ENCODE measurements at places on chromosomes 13 and 19. TPM values are rescaled to one million over a fixed set of nuclear protein-coding genes. Genes with fewer than 3 reads are reported as not detected.

TPGS1 gene
- polyA plus RNA-seq: 17.9 TPM

GPR180 gene
- polyA plus RNA-seq: 1.8 TPM

SSC5D gene
- 2.2 TPM for polyA plus RNA-seq

GRCh38 chr19:17889609-17890214, 18.0 kb downstream of the SLC5A5 start:
- no peaks in the 10 kb centered on the region for H3K27me3 ChIP-seq
- peak; percentile 50 for DNase-seq
- H3K4me1 ChIP-seq: no peaks in the 10 kb centered on the region
- H3K36me3 ChIP-seq: no peaks in the 10 kb centered on the region

- H3K27me3 ChIP-seq: no peaks in the 10 kb centered on the region
- no peaks in the 10 kb centered on the region for H3K4me1 ChIP-seq
- DNase-seq: no peak
- no peak overlapping the region for H3K27ac ChIP-seq
Observed at GRCh38 chr13:40167327-40167726, 499.1 kb downstream of the FOXO1 start.

- H3K27ac ChIP-seq: no peak overlapping the region
- no peaks in the 10 kb centered on the region for H3K36me3 ChIP-seq
- no peaks in the 10 kb centered on the region for H3K4me1 ChIP-seq
- H3K27me3 ChIP-seq: no peaks in the 10 kb centered on the region
- no peak overlapping the region for H3K4me3 ChIP-seq
Observed at GRCh38 chr13:51524829-51525566, 59.3 kb upstream of the WDFY2 start.

DNA sequence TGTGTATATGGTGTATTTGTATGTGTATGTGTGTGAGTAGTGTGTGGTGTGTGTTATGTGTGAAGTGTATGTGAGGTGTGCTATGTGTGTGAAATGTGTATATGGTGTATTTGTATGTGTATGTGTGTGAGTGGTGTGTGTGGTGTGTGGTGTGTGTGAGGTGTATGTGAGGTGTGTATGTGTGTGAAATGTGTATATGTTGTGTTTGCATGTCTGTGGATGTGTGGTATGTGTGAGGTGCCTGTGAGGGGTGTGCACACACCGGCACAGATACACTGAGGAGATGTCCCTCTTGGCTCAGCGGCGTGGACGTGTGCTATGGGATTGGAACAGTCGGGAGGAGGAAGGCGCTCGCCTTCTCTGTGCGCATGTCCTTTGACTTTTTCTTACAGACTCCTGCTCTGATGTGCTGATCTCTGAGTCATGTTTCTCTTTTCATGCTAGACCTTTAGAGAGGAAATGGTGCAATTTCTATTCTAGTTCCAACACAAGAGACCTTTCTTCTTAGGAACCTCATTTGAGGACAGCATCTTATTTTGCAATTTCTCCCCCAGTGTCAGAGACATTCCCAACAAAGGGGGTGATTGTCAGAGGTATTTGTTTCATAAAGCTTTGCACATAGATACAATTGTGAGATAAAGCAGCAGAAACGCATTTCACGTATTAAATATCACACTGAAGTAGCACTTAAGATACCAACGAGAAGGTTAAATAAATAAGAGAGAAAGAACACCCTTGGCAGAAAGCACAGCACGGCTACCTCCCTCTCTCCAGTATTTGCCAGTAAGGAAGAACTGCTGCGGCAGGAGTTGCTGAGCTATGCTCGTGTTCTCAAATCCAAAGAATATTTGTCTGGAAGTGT, 11.3 kb upstream of the TNFRSF19 start:
- no peak overlapping the region for H3K27ac ChIP-seq
- DNase-seq: no peak
- H3K4me3 ChIP-seq: no peak overlapping the region
- no peaks in the 10 kb centered on the region for H3K36me3 ChIP-seq
- no peaks in the 10 kb centered on the region for H3K27me3 ChIP-seq
- no peaks in the 10 kb centered on the region for H3K4me1 ChIP-seq

- no peaks in the 10 kb centered on the region for H3K4me1 ChIP-seq
- H3K4me3 ChIP-seq: no peak overlapping the region
- H3K36me3 ChIP-seq: no peaks in the 10 kb centered on the region
- H3K27ac ChIP-seq: no peak overlapping the region
- no peak for DNase-seq
Observed at GRCh38 chr13:109646423-109646822, 140.0 kb downstream of the IRS2 start.

GRCh38 chr13:46615888-46616531, 63.0 kb downstream of the LRCH1 start:
- H3K4me1 ChIP-seq: peaks cover 23% of the 10 kb centered on the region
- H3K27ac ChIP-seq: peak overlapping the region; percentile 56
- H3K36me3 ChIP-seq: no peaks in the 10 kb centered on the region
- H3K27me3 ChIP-seq: no peaks in the 10 kb centered on the region
- no peak overlapping the region for H3K4me3 ChIP-seq

DNA sequence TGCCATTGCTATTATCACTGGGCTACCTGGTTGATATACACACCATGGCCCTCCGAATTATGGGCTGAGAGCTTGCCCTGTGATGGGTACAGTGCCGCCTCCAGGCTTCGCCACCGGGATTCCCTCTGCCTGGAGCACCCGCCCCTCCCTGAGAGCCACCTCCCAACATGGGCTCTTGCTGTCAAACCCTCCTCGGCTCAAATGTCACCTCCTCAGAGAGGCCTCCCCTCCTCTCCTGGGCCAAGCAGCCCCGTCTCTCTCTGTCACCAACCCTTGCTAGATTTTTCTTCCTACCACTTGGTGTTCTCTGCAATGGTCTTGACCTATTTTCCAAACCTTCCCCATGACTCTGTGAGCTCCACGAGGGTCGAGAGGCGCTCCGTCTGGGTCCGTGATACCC, 12.2 kb upstream of the TLE2 start:
- peak; percentile 46 for DNase-seq
- no peak overlapping the region for H3K4me3 ChIP-seq
- no peak overlapping the region for H3K27ac ChIP-seq
- H3K36me3 ChIP-seq: no peaks in the 10 kb centered on the region
- H3K27me3 ChIP-seq: no peaks in the 10 kb centered on the region

DNA sequence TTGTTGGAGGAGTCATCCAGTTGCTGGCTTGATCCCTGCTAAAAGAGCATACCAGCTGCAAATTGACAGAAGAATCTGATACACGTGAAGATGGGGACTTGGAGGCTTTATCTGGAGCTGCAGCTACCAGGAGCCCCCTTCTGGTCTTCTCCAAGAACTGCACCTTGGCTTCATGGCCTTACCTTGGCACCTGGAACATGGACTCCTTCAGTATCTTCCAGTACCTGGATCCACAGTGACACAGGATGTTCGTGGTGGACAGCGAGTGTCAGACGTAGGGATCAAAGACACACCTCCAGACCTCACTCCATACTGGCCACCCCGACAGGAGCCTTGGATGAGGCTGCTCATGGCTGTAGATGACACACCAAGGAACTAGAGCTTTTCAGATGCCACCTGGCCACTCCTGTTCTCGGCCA, 9.9 kb upstream of the ACSBG2 start:
- H3K36me3 ChIP-seq: no peaks in the 10 kb centered on the region
- H3K27ac ChIP-seq: no peak overlapping the region
- H3K4me1 ChIP-seq: no peaks in the 10 kb centered on the region
- H3K4me3 ChIP-seq: no peak overlapping the region

Measured in kidney (tissue), 22 donors.